AG04449 (cell line): ENCODE measurements at places on chromosomes 1 and 21.

DNA sequence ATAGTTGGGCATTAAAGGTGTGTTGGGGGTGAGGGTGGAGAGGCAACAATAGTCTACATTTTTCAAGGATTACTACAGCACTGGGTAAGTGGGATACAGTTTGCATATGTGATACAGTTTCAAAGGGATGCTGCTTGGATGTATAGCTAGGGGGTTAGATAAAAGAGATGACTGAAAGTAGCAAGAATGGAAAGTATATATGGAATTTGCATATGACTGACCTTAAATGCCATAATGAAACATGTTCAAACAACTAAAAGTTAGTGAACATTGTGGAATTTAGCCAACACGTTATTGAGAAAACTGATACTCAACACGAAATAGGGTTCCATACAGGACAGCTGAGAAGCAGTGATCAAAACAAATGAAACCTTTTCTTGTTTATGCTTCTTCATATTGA lies 124.8 kb upstream of the CHRM3 start:
- DNase-seq: no peak

GRCh38 chr1:160578175-160578524 lies 1.1 kb downstream of the CD84 start:
- no peak for DNase-seq

GRCh38 chr1:43890815-43891214 lies 42.8 kb upstream of the ARTN start:
- DNase-seq: no peak

DNA sequence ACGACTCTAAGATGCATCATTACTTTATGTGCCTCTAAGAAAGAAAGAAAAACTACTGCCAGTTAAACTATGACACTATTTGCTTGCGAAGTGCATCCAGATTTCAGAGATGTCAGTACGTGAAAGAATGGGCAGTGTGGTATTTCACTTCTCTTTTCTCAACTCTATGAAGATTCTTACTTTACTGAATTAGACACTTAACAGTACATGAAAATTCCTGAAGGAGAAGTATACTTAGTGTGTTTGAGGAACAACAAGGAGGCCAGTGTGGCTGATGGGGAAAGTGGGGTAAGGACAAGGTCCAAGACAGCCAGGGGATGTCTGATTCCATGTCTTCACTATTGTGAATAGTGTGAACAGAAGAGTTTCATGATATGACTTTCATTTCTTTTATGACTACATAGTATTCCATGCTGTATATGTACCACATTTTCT lies 53.9 kb upstream of the HSD17B7 start:
- no peak for DNase-seq

GRCh38 chr1:12006167-12006921 lies 13.0 kb upstream of the MIIP start:
- DNase-seq: no peak

- no peak for DNase-seq
These were observed 4.9 kb upstream of the OMA1 start for GRCh38 chr1:58551186-58552140.

GRCh38 chr1:44236490-44237272 lies 23.4 kb downstream of the DMAP1 start:
- DNase-seq: no peak

DNA sequence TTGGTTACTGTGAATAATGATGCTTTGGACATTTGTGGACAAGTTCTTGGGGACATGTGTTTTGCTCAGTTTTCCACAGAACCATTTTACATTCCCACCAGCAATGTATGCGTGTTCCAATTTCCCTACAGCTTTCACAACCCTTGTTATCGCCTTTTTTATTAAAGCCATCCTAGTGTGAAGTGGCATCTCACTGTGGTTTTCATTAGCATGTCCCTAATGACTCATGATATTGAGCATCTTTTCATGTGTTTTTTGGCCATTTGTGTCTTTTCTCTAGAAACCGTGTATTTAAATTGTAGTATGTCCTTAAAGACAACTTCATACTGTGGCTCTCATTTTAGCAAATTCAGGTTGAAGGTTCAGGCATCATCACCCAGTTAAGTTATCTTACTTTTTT lies 132.1 kb downstream of the TGFBR3 start:
- no peak for DNase-seq

GRCh38 chr1:167081594-167082156 lies 8.5 kb downstream of the GPA33 start:
- DNase-seq: no peak

DNA sequence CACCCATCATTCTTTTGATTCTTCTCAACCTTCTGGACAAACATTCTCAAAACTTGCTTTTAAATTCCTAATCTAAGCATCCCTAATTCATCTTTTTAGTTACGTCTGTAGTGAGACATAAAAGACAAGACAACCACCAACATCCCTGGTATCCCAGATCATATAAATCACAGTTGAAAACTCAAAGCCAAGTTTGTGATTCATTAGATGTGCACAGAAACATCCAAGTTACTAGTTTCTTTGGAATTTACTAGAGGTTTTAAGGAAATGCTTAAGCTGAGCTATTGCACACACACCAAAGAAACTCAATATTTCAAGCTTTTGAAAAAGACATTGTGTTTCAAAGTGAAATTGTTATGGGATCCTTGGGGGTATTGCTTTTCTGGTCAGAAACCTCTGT lies 47.6 kb downstream of the ATP6V1G3 start:
- DNase-seq: peak; percentile 90

- DNase-seq: no peak
These were observed 910 bp downstream of the RUNX1 start for GRCh38 chr21:35048183-35048601.

- DNase-seq: no peak
These were observed 38.5 kb upstream of the KCNK1 start for GRCh38 chr1:233575450-233575849.

GRCh38 chr1:202349206-202349928 lies 868 bp downstream of the PPP1R12B start:
- DNase-seq: no peak

- DNase-seq: no peak
These were observed 23.2 kb downstream of the CRCT1 start for GRCh38 chr1:152537496-152537895.

- no peak for DNase-seq
These were observed 35.4 kb downstream of the ENAH start for GRCh38 chr1:225617479-225617878.

GRCh38 chr21:36721817-36722216 lies 22.9 kb downstream of the SIM2 start:
- no peak for DNase-seq

DNA sequence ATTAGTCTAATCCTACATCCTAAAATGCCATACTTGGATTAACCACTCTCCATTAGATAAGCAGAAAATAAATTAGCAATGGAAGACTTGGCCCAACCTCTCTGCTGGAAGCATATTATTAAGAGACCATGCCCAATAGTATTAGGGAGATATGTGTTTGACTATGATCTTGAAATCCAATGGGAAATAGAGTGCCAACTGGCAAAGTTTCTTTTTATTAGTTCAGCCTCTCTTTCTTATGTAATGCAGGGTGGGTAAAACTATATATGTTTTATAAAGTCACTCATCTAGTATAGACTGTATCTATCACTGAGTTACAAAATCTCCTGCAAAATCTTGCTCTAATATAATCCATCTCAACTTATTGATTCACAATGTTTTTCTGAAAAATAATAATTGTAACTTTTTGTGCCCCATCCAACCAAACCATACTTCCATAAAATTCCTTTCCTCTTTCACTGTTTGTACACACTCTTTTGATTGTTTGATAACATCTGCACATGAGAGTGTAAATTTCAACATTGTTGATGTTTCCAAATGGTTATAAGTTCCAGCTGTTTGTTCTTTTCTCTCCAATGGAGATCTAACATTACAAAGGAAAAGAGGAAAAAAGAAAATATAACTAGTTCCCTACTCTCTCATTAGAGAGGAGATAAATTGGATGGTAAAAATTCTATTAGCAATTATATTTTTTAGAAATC lies 408.1 kb upstream of the ADGRL2 start:
- no peak for DNase-seq

GRCh38 chr1:95584315-95584714 lies 350.3 kb downstream of the RWDD3 start:
- DNase-seq: no peak

DNA sequence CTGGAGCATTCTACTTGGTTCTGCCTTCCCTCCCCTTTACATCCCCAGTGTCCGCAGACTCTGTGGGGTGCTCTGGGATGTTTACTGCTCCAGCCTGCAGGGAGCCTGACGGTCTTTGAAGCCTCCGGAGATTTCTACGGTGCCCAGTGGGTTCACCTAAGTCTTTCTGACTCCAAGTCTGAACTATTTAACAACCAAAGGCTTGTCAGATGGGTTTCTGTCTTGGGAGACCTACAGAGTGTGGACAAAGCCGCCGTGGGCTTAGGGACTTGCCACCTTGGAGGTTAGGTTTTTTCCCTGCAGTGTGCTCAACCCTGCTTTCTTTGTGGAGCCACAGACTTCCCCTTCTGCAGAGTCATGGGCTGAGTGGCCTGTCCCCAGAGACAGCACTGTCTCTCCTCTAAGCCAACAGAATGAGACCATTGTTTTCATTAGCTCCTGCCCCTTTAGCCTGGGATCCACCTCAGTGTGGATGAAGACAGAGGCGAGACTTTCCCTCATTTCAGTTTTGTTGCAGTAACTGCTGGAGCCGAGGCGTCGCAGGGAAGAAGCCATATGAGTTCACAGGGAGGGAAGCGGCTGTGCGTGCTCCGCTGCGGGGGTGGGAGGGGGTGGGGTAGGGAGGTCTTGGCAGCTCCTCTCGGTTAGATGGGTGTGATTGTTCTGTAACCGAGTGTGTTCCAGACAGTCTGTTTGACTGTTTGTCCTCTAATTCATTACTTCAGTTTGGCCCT lies 120.7 kb downstream of the CNIH3 start:
- no peak for DNase-seq

DNA sequence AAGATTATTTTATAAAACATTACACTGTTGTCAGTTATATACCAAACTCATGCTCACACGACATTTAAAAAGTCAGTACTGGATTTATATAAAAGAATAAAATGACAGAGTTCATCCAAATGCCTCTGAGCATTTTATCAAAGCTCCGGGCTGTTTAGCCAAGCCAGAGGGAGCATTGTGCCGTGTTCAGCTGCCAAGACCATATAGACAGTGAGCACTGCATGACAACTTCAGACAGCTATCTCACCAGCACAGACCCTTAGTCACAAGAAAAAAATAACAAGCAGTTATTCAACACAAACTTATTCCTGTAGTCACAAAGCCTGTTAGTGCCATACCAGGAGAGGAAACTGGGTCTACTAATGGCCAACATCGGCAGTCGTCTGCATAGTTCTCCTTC lies 88.0 kb upstream of the PBX1 start:
- DNase-seq: no peak

GRCh38 chr21:15549671-15550070 lies 180.1 kb upstream of the USP25 start:
- DNase-seq: peak; percentile 1

DNA sequence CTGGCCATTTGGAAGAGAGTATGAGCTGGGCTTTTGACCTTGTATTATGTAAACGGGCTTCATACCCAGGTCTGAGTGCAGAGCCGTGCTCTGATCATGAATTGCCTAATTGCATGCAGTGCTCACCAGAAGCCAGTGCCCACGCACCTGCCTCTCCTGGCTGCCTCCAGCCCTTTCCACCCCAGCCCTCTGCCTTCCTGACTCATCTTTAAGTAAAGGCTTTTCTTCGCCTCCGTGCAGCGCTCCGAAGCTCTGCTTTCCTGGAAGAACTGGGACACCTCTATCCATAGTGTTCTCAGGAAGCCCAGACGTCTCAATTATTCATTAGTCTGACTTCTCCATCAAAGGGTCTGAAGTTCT lies 413.7 kb downstream of the PTPRU start:
- no peak for DNase-seq

- no peak for DNase-seq
These were observed 23.5 kb upstream of the TTC34 start for GRCh38 chr1:2824999-2825398.

GRCh38 chr1:20343149-20343937 lies 52.7 kb downstream of the VWA5B1 start:
- DNase-seq: no peak

DNA sequence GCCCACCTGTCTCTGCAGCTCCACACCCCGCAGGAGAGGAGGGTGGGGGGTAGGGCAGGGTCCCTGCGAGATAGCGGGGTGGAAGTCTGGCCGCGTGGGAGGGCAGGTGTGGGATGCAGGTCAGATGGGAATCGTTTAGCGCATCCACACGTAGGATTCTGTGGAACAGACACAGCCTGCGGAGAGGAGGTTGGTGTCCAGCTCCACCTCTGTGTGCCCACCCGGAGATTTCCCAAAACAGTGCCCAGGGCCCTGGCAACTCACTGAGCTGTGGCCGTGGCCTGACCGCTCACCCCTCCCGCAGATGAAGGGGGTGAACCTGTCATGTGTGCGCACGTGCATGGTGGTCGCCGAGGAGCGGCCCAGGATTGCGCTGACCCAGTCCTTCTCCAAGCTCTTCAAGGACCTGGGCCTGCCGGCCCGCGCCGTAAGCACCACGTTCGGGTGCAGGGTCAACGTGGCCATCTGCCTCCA lies 46.9 kb downstream of the S100B start:
- no peak for DNase-seq

- DNase-seq: no peak
These were observed 341.0 kb upstream of the USP24 start for GRCh38 chr1:55555956-55556725.

GRCh38 chr1:215772151-215772550 lies 205.0 kb downstream of the KCTD3 start:
- DNase-seq: no peak

- DNase-seq: no peak
These were observed 41.0 kb downstream of the ABCA4 start for GRCh38 chr1:94079989-94080388.

DNA sequence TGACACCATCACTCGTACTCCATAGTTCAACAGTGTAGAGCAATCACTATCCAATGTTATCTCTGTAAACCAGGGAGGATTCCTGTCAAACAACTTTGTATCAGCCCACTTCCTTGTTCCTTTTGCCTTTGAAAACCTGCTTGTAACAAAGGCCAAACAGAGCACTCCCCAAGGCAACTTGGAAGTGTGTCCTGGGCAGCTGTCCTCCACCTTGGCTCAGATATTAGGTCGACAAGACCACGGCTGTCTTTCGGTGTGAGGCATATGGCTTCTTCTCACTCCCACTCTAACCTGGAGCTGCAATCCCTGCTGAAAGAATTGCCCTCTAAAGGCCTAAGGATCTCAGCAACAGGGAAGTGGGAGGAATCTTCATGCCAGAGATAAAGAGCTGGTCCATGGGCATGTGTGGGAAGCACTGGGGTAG lies 66.7 kb downstream of the ITPKB start:
- no peak for DNase-seq
